ENCODE measurements at places on chromosomes 2 and 18.

GRCh38 chr2:66850376-66850775 lies 415.5 kb downstream of the MEIS1 start:
- no peak for DNase-seq

DNA sequence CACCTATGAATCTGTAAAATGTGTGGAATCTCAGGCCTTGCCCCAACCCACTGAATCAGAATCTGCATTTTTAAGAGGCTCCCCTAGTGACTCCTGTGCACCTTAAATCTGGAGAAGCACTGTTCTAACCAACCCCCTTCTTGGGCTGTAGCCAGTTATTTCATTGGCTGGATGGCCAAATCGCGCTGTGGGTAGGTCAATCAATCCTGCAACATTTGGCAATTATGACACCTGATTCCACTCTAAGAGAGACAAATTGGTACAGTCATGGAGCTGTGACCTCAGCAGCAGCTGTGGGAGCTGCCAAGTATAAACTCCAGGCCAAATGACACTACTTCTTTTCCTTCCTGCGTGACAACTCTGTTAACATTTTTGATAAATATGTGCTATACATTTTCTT lies 208.7 kb downstream of the CLIP4 start:
- DNase-seq, result no peak

DNA sequence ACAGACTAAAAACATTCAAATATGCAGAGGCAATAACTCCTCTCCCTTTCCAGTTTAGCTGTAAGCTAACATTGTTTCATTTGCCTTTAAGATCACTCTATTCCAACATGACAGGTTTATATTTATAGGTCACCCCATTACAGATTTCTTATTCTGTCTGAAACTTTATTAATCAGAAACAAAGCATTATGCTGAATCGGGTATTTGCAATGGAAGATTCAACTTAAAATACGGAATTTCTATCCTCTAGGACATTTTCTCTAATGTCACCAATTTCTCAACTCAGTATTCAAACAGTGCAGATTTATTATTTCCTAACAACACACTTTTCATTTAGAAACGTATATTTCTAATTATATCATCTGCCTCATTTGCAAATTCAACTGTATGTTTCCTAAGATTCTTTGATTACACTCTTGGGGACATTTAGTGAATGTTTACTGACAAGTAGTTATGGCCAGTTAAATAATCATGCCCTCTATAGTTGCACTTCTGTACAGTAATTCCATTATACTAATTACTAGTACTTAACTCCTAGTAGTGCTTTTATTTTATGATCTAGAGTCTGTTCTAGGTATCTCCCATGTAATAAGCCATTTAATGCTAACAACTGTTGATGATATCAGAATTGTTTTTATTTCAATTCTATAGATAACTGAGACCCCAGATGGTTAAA lies 358.1 kb downstream of the ERBB4 start:
- no peak for DNase-seq

DNA sequence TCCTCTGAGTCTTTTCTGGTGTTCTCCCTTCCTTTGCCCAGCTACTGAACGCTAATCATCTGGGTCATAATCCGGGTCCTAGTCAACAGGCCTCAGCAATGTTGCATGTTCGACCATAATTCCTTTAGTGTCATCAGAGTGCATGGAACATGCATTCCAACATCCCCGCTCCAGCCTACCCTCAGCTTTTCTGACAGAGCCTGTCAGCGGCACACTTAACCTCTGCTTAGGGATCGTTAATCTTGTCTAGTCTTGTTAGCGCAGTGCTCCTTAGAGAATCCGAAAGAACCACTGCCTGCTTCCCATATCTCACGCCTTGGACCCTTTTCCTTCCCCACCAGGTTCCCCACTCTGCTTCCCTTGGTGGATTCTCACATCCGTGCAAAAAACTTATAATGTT lies 767.9 kb upstream of the ID2 start:
- DNase-seq, result no peak

GRCh38 chr2:37629529-37629928 lies 41.9 kb downstream of the CDC42EP3 start:
- no peak for DNase-seq

DNA sequence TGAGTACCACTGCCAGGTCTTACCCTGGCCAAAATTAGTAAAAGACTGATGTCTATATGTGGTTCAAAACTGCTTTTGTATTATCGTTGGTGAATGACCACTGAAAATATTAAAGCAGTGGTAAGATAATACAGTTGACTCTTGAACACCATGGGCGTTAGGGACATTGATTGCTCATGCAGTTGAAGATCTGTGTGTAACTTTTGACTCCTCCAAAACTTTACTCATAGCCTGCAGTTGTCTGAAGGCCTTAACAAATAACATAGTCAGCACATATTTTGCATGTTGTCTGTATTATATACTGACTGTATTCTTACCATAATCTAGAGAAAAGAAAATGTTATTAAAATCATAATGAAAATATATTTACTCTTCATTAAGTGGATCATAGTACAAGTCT lies 5.8 kb upstream of the ANKRD12 start:
- no peak for DNase-seq

DNA sequence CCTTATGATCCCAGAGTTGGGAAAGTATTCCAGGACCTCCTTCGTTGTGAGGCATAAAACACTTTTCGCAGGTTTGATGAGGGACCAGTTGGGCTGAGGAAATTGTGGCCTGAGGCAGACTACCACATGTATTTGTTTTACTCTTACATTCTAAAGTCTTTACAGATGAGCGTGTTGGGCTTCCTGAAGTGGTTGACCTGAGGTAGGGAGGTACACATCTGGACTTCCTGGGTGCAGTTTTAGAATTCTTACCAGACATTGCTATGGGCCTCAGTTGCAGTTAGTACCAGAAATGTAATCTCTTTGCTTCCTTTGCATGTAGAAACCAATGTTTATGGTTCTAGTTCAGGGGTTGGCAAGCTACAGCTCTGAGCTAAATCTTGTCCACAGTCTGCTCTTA lies 48.7 kb downstream of the COA5 start:
- DNase-seq, result no peak

Measured in tibial artery (tissue), 4 donors.